Stimulated activated CD4-positive, alpha-beta T cell treated with anti-CD3 and anti-CD28 coated beads, Interleukin-2, amount 100 ng/mL, for 24 hours (primary cell): ENCODE measurements at places on chromosomes 6 and 20.

- no peak for DNase-seq
Observed at GRCh38 chr20:44392088-44392775, 36.7 kb downstream of the HNF4A start.

GRCh38 chr6:25834950-25835349 lies 3.1 kb upstream of the SLC17A1 start:
- DNase-seq: no peak

GRCh38 chr6:164075981-164076615 lies 661.6 kb downstream of the QKI start:
- DNase-seq: no peak

GRCh38 chr6:11738234-11738633 lies 40.4 kb downstream of the ADTRP start:
- no peak for DNase-seq

DNA sequence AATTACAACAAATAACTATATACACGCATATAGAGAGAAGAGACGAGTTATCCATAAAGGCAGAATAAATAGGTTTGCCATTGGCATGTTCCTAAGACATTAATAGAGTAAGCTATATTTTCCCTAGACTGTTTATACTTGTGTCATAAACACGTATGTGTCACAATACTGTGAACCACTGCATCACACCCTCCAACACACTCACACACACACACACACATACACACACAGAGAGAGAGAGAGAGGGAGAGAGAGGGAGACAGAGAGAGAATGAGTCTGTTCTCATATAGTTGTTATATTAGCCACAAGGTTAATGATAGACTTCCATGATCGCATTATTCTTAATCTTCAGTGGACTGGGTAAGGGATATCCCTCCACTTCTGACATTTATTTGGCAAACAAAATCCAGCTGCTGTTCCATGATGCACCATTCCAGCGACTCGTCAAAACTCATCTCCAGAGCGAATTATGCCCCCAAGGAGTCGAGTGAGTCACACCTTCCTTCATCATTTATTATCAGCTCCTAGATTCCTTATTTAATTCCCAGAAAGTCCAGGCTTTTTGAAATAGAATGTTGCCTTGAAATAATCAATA lies 82.8 kb upstream of the HIVEP1 start:
- no peak for DNase-seq

DNA sequence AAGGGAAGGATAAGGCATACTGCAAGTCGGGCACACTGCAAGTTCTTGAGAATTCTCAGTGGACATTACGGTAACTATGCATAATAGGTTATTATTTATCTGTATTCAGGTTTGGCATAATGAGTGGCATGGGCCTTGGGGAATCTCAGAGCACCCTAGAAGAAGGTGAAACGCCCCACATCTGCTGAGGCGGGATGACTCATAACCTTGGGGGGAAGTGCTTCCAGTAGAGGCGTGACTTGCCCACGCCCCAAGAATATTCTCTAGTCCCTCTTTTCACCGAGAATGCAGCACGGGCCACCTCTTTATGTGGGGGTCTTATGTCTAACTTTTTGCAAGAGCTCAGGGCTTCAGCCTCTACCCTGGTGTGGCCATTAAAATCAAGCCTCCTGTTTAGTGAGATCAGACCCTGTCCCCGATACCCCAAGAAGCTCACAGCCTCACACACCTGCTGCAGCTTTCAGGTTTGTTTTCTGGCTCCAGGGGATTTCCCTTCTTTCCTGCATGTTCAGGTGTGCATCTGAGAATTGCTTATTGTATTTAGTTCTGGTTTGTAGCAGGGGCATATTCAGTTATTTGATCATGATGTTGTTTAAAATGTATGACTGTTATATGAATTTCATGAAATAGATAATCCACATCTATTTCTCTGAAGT lies 19.1 kb downstream of the ZFP64 start:
- no peak for DNase-seq

DNA sequence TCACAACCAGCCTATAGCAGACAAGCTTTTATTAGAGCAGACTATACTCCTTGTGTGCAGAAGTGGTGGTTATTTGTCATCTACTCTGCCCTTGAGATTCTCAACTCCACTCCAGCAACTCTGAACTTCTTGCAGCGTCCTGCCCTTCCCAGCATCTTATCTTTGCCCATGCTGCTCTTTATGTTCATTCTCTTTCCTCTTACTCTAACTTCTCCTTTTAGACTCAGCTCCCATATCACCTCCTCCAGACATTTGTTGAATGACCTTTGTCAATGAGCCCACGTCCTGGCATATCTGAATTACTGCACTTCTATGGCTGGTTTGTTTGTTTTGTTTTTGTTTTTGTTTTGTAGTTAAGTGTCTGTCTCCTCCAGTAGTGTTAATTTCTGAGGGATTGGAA lies 81.2 kb downstream of the KCNQ5 start:
- no peak for DNase-seq
